ENCODE measurements at places on chromosomes 5 and 9.

DNA sequence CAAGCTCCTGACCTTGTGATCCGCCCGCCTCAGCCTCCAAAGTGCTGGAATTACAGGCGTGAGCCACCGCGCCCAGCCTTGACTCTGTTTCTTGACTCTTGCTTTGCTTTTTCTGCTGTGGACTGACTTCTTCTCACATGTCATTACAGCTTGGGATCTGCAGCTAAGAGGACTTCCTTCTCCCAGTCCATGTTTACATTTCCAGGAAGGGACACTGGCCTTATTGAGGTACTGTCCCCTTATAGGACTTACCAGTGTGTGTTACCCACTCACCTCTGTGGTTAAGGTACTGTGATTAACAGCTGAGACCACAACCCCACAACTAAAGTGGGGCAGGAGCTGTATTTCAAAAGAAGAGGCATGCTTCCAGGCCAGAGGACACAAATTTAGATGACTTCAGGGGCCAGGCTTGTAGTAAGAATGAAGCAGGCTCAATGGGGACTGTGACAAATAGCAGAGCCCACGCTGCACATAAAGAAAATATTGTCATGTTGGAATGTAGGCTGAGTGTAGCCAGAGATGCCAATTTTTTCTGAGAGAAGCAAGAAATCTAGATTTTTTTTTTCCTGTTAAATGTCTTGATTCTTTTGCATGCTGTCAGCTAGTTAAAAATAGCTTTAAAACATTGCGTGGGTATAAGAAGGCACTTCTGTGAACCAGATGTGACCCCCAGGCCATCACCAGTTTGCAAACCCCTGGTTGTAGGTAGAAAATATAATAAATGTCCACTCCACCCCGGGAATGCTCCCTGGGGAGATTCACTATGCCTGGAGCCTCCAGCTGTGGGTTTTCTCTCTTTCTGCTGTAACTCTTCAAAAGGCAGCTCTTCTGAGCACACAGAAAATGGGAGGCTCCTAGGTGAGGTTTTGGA lies 75.0 kb downstream of the PTPDC1 start:
- no peak for DNase-seq

DNA sequence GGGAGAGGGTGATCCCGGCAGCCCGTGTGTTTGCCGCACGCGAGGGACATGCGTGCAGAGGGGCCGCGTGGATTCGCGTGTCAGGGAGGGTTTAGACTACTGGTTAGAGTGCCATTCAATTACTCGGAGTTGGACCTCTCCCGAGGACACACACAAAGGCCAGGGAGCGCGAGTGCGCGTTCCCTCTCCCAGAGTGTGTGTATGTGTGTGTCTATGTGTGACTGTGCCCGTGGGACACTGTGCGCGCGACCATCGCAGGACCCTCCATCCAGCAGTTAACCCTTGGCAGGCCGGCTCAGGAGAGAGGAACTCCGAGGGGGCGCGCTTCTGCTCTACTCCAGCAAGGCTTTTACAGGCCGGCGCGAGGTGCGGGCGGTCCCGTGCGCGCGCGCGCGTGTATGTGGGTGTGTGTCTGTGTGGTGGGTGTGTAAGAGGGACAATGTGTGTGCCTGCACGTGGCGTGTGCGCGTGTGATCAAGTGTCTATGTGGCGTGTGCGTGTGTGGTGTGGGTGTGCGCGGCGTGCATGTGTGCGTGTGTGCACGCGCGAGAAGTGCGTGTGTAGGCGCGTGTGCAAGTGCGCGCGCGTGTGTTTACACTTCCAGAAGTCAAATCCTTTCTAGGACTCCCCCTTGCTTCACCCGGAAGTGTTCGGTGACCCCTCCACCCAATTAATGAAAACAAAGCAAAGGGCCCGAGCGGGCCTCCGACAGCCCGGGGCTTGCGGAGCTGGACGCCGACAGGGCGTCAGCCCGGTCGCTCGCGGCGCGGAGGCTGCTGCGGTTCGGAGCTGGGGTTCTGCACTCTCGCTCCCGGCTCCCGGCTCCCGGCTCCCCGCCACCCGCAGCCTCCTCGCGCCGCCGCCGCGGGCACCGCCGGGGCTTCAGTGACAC lies 75.3 kb upstream of the TBCA start:
- no peak for DNase-seq

DNA sequence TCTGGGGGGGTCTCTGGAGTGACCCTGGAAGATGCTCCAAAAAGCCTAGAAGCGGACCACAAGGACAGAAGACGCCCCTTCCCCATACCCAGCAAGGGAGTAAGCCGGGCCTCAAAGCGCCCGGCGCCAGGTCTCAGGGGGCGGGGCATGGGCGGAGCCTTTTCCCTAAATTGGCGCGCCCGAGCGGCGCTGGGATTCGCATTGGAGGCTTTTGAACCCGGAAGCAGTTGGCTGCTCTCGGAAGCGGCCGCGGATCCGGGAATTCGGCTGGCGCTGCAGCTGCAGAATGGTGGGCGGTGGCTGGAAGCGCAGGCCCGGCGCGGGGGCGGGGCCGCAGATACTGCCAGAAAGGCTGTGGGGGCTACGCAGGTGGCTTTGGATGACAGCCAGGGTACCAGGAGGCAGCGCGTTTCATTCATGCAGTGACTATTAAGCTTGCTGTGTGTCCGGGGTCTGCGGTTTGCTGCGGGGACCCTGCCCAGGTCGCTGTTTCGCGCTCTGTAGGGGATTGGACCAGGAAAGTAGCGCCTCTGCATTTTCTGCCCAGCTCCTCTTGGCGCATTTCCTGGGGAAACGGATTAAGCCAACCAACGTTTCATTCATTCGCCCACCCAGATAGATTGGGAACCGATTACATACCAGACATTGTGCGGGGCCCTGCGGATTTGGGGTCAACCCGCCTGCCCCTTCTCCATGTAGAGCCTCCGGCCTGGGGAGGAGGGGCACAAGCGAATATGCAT lies 83.0 kb upstream of the FREM1 start:
- peak; percentile 14 for DNase-seq

DNA sequence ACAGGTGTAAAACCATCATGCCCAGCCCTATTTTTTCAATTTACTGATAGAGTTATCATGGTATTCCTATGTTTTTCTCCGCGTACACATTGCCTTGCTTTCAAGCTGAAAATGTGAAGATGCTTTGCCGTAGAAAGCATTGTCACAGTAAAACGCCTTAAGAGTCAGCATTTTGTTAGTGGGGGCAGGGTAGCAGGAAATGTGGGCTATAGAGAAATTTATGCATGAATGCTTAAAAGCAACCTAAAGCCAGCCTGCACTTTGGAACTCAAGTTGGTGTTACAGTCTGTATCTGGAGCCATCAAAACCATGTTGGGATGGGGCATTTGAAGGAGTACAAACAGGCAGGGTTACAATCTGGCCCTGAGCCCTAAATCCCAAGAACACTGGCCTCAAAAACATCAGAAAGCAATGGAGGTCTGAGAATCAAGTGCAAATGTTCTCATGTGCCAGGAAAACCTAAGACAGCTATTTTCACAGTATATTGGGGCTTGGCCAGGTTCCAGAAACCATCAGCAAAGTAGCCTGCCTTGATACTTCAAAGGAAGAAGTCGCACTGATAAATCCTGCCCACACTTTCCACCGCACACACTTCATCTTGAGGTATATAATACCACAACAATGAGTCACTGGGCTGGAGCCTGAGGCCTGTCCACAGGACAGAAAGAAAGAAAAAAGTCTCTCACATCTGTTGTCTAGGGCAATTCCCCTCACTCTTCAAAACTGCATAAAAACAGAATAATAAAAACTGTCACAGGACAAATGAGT lies 313.8 kb downstream of the ENC1 start:
- peak; percentile 77 for DNase-seq

DNA sequence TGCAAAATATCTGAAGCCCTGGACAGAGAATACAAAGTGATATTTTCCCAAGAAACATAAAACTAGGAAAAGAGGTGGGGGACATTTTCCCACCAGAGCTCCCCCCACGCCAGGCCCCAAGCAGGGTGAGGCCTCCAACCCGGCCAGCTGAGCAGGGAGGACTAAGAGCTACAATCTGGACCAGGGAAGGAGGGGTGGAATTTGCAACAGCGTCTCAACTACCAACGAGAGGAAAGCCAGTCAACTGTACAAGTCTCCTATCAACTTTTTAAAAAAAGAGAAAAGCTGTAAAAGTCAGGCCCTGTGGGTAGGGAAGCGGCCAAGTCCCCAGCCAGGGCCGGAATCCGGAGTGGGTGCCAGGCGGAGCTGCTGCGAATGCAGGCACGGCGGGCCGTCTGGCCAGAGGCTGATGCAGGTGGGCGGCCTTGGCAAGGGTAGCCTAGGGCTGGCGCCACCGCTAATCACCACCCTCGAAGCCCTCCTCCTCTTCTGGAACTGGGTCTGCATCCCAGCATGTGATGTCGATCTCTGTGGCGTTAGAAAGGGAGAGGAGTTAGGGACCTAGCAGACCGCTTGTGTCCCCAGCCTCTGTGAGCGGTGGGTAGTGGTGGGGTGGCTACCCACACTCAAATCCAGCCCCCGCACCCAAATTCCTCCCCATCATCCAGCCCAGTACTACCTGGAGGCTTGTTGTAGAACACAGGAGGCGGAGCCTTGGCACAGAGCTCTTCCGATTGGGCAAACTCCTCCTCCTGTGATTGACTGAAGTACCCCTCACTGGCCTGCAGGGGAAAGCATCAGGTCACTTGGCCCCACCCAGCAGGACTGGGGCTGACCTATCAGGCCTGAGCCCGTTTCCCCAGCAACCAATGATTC lies 10.6 kb downstream of the PRR7 start:
- DNase-seq = peak; percentile 71

DNA sequence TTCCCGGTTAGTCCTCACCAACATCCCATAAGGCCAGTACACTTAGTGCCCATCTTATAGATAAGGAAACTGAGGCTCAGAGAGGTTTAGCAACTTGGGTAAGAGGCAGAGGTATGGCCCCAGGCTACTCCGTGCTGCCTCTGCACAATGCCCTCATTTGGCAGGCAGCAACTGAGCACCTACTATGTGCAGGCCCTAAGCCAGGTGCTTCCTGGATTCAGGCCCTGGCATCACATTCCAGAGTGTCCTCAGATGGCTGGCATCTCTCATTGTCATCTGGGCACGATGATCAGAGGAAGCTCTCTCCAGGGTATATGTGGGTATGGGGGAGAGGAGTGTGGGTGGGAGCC lies 53.8 kb upstream of the PSD2 start:
- no peak for DNase-seq

DNA sequence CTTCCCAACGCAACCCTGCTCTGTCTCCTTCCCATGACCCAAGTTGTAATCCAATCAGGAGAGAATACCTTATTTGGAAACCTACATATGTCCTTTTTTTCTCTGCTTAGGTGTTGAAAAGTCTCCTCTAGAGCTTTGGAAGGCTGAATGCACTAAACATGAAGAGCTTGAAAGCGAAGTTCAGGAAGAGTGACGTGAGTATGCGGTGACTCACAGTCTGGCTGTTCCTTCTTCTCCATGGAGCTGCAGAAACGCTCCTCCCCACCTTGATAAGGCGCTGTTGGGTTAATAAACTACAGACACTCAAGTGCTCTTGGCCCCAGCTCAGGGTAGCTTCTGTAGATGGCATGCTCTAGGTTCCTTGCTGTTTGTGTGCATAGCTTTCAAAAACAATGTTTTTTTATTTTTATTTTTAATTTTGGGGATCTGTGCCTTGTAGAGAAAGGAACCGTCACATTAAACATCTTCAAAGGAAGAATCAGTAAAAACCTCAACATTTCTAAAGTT lies 30.7 kb downstream of the RAI14 start:
- peak; percentile 92 for DNase-seq

DNA sequence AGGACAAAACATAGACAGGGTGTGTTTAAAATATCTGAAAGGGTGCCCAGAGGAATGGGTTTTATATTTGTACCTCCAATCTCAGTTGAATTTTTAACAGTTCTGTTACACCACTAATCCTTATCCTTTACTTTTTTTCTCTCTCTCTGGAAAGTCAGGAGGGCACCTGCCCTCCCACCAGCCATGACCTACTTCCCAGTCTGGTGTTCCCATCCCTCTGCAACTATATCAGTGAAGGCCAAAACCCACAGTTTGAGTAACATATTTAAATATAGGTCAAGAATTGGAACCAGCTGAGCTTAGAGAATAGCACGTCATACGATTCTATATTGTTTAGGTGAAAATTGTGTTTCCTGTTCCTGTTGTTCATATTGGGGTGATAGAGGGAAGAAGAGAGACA lies 229.8 kb downstream of the NTRK2 start:
- no peak for DNase-seq

GRCh38 chr5:120818128-120818527 lies 354.0 kb downstream of the PRR16 start:
- no peak for DNase-seq

- no peak for DNase-seq
These were observed 17.0 kb downstream of the NIPSNAP3B start for GRCh38 chr9:104780796-104781395.

DNA sequence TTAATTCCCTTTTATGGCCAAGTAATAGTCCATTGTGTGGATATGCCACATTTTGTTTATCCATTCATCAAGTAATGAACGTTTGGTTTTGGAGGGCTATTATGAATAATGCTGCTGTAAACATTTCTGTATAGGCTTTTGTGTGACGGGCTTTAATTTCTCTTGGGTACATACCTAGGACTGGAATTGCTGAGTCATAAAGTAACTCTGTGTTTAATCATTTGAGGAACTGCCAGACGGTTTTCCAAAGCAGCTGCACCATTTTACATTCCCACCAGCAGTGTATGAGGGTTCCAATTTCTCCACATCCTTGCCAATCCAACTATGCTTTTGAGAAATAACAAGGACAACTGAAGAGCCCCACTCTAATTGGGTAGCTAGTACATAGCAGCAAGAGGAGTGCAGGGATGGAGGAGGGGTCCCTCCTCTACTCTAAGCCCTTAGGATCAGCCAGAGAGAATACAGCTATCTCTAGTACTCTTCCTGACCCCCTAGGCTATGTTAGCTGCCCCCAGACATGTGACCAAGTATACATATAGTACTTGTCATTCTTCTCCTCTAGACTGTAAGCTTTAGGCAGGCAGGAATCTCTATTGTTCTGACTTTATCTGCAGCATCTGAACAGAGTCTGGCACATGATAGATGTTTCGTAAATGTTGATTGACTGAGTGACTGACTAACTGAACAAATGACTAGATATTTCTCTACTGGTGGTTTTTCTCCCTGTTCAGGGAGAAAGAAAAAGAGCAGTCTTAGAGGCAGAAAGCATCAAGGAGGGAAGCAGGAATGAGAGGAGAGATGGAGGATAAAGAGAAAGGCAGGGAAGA lies 22.1 kb upstream of the MATR3 start:
- DNase-seq = peak; percentile 50

DNA sequence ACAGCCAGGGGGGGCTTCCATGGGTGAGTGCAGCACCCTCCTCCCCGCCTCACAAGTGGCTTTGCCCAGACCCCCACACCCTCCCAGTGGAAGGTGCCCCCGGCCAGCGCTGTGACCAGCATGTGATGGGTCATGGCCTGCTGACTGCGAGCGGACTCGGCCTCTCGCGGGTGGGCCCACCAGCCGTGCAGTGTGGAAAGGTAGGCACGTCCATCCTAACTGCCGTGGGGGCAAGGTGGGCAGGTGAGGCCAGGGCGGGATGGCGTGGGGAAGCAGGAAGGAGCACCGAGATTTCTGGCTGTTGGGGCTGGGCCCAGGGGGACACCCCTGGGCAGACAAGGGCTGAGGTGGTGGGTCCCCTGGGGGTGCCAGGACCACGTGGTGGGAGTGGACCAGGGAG lies 12.1 kb downstream of the SOHLH1 start:
- no peak for DNase-seq

Data from AG04449 (cell line).